ENCODE measurements at places on chromosomes 7 and 10.

GRCh38 chr10:3895045-3895631 lies 110.1 kb upstream of the KLF6 start:
- no peak for DNase-seq

- DNase-seq = peak; percentile 72
Observed at GRCh38 chr10:10831085-10831484, 186.6 kb upstream of the CELF2 start.

GRCh38 chr7:116534790-116535189 lies 10.0 kb downstream of the CAV1 start:
- no peak for DNase-seq

- DNase-seq = no peak
Observed at GRCh38 chr7:17407229-17407628, 108.8 kb downstream of the AHR start.

Measured in right cardiac atrium (tissue), 5 donors.